ENCODE measurements at places on chromosomes 2 and 18. TPM values are rescaled to one million over a fixed set of nuclear protein-coding genes. Genes with fewer than 3 reads are reported as not detected.

The HES6 gene
- total RNA-seq = 55.6 TPM

The LAMA1 gene
- total RNA-seq = 24.2 TPM

GRCh38 chr18:2923464-2923863 is 76.7 kb downstream of the EMILIN2 start:
- DNase-seq = no peak
- H3K4me3 ChIP-seq = no peak overlapping the region
- no peaks in the 10 kb centered on the region for H3K27me3 ChIP-seq

GRCh38 chr2:9000442-9000841 is 3.0 kb downstream of the MBOAT2 start:
- H3K27me3 ChIP-seq = no peaks in the 10 kb centered on the region
- H3K36me3 ChIP-seq = no peaks in the 10 kb centered on the region
- no peak overlapping the region for H3K27ac ChIP-seq
- H3K4me1 ChIP-seq = no peaks in the 10 kb centered on the region
- no peak overlapping the region for H3K4me3 ChIP-seq

- no peaks in the 10 kb centered on the region for H3K27me3 ChIP-seq
- no peak for DNase-seq
- no peaks in the 10 kb centered on the region for H3K36me3 ChIP-seq
Measured at GRCh38 chr2:30275256-30275655, 43.9 kb downstream of the LBH start.

GRCh38 chr2:126859631-126860030 is 39.1 kb upstream of the TEX51 start:
- no peak overlapping the region for H3K4me3 ChIP-seq
- no peak overlapping the region for H3K27ac ChIP-seq
- no peaks in the 10 kb centered on the region for H3K4me1 ChIP-seq
- no peak for DNase-seq
- no peaks in the 10 kb centered on the region for H3K27me3 ChIP-seq

DNA sequence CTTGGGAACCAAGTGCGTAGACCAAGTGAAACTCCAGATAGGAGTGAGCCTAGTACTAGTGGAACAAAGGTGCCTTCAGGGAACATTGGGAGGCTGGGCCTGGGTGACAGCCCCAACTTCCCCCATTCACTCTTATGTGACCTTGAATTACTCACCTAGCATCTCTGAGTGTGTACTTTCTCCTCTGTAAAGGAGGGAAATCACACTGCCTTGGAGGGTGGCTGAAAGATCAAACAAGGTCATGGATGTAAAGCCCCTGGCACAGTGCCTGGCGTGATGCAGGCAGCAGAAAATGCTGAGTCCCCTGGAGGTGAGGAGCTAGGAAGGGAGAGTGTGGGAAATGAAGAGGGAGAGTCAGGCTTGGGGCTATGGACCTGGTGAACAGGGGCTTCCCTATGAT is 45.9 kb downstream of the MARCO start:
- DNase-seq = no peak
- no peaks in the 10 kb centered on the region for H3K36me3 ChIP-seq
- H3K4me3 ChIP-seq = no peak overlapping the region
- no peak overlapping the region for H3K27ac ChIP-seq
- H3K4me1 ChIP-seq = no peaks in the 10 kb centered on the region

DNA sequence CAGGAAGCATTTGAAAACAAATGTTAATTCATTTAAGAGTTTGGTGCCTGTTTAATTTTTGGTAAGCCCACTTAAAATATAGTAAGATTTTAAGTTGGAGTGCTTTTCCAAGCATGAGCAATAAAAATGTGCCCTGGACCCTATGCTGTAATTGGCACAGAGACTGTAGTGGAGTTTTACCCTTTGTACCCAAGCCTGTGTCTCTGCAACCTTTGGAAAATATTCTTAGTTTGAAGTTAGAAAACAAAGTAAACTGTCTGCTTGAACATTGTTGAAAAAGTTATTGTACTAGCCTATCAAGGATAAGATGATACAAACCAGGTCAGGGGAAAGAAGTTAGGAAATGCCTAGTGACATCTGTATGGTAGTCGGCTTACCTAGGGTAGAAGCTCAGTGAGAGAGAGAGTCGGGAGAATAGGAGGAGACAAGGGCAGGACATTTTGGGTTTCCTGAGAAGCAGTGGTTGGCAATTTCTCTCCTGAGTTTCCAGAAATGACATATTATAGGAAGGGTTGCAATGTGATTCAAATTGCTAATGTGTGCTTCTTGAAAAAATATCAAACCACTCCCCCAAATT is 66.5 kb downstream of the CCDC85A start:
- no peaks in the 10 kb centered on the region for H3K36me3 ChIP-seq
- DNase-seq = no peak
- H3K27me3 ChIP-seq = no peaks in the 10 kb centered on the region
- no peak overlapping the region for H3K27ac ChIP-seq
- H3K4me1 ChIP-seq = no peaks in the 10 kb centered on the region
- no peak overlapping the region for H3K4me3 ChIP-seq

DNA sequence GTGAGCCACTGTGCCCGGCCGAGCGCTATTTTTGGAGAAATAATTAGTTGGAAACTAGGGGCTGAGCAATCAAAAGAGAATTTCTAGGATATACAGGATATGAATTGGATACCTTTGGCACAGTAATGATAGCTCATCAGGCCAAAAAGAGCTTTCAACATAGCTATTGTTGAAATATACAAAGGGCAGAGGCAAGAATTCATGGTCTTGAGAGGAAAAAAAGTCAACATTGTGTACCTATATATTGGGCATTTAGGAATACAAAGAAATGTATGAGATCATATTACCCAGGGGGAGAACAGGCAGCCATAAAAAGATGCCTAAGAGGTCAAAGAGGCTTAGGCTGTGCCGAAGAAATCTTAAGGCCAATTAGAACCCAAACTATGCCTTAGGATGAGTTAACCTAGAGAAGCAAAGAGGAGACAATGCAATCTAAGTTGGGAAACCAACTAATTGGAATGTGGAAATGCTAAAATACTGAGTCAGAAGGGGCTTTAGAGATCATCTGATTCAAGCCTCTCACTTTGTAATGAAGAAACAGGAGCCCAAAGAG is 99.0 kb downstream of the RBBP8 start:
- H3K36me3 ChIP-seq = no peaks in the 10 kb centered on the region
- no peak for DNase-seq
- H3K4me1 ChIP-seq = no peaks in the 10 kb centered on the region
- no peaks in the 10 kb centered on the region for H3K27me3 ChIP-seq
- no peak overlapping the region for H3K4me3 ChIP-seq

All from colonic mucosa (tissue), 4 donors.